Stimulated activated CD4-positive, alpha-beta T cell treated with anti-CD3 and anti-CD28 coated beads, Interleukin-15, amount 100 ng/mL, for 1 hour (primary cell): ENCODE measurements at places on chromosomes 4 and X.
A peak's percentile ranks its signal among the peaks of the same experiment; 100 is the strongest.

- DNase-seq: no peak
Measured at GRCh38 chr4:148842843-148843242, 400.6 kb upstream of the NR3C2 start.

DNA sequence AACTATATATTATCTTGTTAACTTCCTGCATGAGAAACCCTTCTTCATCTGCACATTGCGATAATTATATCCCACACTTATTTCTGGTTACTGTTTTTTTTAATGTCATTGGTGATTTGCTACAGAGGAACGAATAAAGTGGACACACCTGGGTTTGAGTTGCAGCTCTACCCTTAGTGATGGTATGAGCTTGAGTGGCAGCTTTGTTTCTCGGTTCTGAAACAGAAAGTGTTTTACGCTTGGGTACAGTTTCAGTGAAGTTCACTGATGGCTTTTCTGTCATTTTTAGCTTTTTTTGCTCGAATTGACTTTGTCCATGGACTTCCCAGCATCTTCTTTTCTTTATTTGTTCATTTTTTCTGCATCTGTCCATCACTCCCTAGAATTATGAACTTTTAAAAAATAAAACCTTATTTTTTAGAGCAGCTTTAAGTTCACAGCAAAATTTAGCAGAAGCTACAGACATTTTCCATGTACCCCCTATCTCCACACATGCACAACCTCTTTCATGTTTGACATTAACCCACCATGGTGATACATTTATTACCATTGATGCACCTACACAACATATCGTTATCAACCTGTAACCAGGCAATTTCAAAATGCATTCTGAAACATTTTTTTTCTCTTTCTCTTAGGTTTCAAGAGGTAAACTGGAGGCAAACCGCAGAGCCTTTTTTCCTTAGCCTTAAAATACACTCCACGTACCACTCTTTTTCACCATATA, 1041.6 kb upstream of the PRKX start:
- no peak for DNase-seq

GRCh38 chr4:47744253-47744652, 93.6 kb downstream of the CORIN start:
- no peak for DNase-seq

DNA sequence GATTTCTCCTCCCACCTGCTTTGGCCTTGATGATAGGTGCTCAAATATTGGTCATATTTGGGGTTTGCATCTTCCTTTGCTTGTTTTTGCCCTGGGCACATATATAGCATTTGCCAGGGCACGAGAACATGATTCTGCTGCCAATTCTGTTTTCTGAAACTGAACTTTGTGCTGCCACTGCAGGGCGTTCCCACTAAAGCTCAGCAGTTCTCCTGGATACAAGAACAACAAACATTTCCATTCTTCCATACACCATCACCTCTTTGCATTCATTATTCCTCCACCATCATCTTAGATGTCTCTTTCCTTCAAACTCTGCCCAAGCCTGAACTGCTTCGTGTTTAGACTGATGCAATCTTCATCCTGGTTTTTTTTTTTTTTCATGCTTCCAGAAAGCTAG, 36.3 kb upstream of the GATB start:
- DNase-seq: no peak

DNA sequence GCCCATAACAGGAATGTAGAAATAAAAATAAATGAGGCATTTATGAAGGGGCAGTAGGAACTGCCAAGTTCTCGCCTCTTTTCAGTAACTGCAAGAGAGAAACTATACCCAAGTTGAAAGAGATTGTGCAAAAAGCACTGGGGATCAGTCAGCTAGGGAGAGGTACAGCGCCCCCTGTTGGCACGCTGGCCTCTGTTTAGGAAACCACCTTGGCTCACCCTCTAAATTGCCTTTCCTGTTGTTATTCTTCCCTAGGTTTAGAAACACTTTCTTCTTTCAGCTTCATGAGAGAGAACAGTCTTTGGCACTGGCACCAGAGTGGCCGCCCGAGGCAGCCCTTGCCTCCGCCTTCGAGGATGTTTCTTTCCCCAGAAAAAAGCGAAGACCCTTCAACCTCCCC, 348.5 kb downstream of the MID1IP1 start:
- peak; percentile 9 for DNase-seq

GRCh38 chr4:96519291-96519690, 679.4 kb downstream of the PDHA2 start:
- DNase-seq: no peak

DNA sequence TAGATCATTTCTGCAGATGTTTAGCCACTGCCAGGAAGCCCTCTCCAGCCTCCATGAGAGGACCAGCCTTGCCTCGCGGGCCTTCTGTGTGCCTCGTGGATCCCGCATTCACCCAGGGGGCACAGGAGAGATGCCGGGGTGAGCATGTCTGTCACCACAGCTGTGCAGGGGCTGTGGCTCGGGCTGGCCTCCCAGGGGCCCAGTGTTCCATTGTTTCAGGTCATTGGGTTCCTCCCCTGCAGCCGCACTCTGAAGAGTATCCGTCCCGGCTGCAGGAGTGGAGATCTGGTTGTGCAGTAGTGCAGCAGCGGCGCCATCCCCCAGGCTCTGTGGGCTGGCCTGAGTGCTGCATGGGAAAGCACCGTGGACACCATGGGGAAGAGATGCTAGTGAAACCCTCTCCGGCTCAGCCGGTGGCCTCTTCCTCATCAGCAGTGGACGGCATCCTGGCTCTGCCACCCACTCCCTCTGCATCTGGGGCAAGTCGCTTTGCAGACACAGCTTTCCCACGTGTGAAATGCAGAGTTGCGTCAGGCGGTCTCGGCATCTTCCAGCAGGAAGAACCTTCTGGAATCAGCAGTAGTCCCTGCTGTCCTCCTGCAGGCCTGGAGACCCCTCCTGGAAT, 29.1 kb downstream of the TBC1D14 start:
- DNase-seq: no peak

GRCh38 chr4:135573251-135573650, 1371.7 kb upstream of the PABPC4L start:
- DNase-seq: no peak

- no peak for DNase-seq
Measured at GRCh38 chr4:187192266-187192665, 468.6 kb upstream of the FAT1 start.

DNA sequence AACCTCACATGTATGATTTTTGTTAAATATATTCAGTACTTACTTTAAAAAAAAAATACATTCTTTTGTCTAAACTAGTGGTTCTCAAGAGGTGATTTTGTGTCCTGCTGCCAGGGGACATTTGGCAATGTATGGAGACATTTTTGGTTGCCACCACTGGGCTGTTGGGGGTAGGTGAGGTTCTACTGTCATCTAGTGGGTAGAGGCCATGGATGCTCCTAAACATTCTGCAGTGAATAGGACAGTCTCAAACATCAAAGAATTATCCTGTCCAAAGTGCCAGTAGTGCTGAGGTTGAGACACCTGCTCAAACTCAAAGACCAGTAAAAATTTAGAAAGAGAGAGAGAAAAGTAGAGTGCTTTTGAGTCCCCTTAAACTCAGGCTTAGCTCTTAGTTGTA, 32.9 kb upstream of the PGM2 start:
- no peak for DNase-seq

DNA sequence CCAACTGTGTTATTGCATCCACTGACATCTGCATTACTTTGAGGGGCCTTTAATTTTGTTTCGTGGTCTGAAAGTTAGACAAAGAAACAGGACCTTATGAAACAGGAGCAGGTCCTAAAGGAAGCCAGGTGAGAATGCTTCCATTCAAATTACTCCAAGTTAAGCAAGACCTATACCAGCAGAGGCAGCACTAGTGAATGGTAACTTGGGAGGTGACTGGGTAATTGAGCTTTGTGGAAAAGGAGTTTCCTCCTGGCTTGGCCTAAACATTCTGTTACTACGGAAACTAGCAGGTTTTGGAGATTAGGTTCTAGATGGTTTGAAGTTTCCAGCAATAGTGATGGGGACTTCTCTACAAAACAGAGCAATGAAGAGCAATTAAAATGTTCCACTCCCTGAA, 173.5 kb downstream of the NKX6-1 start:
- no peak for DNase-seq

DNA sequence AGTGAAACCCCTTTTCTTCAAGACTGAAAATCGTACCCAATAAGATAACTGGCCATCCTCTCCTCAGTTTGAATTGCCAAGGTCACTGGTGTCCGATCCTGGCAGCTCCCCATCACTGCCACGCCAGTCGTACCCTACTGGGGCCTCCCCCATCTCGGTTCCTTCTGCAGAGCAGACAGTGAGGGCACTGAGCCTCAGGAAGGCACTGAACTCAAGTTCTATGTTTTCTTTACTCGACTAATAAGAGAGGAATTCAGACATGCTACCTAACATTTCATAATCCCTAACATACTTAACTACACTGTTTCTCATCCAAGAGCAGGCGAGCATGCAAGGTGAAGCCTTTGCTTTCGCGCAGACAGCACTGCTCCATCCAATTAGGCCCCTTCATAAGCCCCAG, 23.4 kb downstream of the ZFYVE28 start:
- DNase-seq: no peak

GRCh38 chr4:26824667-26825066, 36.0 kb upstream of the STIM2 start:
- no peak for DNase-seq

DNA sequence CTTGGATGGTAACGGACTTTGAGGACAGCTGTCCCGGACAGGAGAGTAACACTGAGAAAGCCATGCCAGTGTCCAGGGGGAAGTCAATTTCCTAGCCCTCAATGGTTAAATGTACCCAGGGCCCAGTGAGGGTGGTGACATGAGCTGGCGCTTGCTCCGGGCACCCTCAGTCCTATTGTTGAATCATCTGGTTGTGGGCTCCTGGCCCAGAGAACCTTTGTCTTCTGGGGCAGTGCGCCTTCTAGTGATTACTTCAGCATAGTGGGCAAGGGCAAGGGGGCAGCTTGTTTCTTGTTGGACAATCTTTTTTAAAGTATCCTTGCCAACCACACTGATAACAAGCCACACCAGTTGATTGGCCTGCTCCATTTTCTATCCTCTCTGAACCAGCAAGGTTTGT, 30.9 kb upstream of the TRPC5 start:
- no peak for DNase-seq

DNA sequence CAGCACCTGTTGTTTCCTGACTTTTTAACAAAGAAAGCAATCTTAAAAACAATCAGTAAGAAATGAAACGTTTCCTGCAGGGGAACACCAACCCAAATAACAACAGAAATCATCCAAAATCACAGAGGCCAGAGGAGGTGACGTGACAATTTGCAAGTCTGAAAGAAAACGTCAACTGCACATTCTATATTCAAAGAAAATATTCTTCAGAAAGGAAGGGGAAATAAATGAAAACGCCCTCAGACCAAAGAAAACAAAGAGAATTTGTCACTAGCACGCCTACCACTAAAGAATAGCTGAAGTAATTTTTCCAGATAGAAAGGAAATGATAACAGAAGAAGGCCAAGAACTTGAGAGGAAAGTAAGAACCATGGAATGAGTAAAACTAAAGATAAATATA, 74.4 kb downstream of the CASP3 start:
- no peak for DNase-seq

- no peak for DNase-seq
Measured at GRCh38 chr4:93829820-93830687, 1.5 kb downstream of the ATOH1 start.

GRCh38 chr4:185405296-185405999, 8.8 kb downstream of the ANKRD37 start:
- DNase-seq: no peak

DNA sequence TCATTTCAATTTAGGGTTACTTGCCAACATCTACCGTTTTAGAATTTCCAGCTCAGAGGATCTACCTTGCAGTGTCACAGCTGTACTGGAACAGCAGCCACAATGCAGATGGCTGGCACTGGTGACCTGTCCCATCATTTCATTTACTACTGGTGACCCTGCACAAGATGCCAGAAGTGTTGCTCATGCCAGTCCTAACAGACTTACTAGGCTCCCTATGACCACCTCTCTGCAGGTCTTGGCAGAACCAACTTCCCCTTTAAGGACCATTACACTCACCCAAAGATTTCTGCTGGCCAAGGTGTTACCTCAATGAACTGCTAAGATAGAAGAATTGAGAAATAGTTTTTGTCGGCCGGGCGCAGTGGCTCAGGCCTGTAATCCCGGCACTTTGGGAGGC, 106.9 kb downstream of the C4orf51 start:
- no peak for DNase-seq

- no peak for DNase-seq
Measured at GRCh38 chr4:86472377-86473019, 112.6 kb upstream of the MAPK10 start.

DNA sequence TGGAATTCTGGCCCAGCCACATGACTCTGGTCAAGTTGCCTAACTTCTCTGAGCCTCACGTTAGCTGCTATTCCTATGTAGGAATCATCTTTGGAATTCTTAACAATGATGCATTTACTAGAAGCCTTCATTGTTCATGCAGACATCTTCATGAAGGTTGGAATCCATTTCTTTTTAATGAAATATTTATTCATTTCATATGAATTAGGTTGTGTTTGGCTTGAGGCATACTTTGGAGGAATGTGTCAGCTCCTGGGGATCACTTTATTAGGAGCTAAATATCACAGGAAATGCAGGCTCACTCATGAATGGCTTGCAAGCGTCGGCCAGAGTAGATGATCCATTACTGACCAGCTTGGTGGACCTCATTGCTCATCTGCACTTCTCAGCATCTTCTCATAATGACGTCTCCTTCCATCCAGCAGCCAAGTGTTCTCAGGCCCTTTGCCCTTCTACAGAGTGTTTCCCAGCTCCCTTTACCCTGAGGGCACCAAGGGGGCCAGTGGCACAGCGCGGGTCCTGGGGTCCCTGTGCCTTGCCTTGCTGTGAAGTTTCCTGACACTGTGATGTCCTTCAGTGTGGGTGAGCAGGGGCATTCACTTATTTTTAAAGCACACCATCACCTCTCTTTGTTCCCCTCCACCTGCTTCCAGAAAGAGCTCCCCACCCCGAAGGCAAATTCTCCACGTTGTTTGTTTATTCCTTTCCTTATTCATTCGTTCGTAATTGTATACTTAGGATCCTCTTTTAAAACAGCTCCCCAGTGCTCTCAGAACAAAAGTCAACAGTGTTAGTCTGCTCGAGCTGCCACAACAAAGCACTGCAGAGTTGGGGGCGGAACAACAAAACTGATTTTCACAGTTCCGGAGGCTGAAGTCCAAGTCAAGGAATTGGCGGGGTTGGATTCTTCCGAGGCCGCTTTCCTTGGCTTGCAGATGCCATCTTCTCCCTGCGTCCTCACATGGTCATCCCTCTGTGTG, 106.8 kb downstream of the STK32B start:
- DNase-seq: no peak

DNA sequence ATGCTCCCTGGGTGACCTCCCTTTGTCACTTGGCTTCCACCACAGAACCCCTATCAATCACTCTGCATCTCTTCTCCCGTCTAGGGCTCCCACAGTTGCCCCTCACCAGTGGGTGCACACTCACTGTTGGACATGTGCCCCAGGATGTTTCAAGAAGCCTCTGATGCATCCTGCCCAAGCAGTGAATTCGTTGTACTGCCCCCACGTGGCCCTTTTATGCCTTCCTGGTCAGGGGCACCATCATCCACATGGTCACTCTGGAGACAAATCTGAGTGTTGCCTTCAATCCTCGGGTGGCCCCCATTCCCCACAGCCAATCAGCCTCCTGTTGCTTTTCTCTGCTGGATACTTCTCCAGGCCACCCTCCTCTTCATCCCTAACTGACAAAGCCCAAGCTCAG, 12.2 kb downstream of the ITIH6 start:
- no peak for DNase-seq

- no peak for DNase-seq
Measured at GRCh38 chr4:177301126-177301639, 8.5 kb upstream of the NEIL3 start.

GRCh38 chrX:150240643-150240970, 122.5 kb upstream of the MAMLD1 start:
- no peak for DNase-seq
